ENCODE measurements at places on chromosomes 1 and 21.

DNA sequence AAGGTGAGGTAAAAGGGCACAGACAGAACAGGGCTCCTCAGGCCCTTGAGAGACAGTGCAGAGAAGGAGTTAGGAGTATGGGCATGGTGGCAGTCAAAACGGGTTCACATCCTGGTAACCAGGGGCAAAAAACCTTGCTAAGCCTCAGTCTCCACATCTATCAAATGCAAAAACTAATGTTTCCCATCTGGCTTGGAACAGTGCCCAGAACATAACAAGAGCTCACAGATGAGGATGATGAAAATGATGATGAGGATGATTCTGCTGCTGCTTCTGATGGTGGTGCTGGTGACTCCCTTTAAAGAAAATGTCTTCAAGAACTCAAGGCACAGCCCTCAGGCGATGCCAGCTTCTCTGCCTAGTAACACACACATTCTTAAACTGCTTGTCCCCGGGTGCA, 24.1 kb downstream of the HHIPL2 start:
- no peak for DNase-seq

GRCh38 chr1:27634177-27634984, 604 bp downstream of the FGR start:
- DNase-seq, result peak; percentile 64

GRCh38 chr1:231679109-231679508, 52.5 kb downstream of the DISC1 start:
- no peak for DNase-seq

- DNase-seq, result no peak
These were observed 76.3 kb downstream of the MEGF6 start for GRCh38 chr1:3534803-3535637.

GRCh38 chr1:189609167-189609566, 868.5 kb downstream of the BRINP3 start:
- no peak for DNase-seq

GRCh38 chr1:113684153-113684541, 75.1 kb downstream of the PHTF1 start:
- DNase-seq, result no peak

- DNase-seq, result no peak
These were observed 1.7 kb upstream of the KCNE2 start for GRCh38 chr21:34362136-34362444.

DNA sequence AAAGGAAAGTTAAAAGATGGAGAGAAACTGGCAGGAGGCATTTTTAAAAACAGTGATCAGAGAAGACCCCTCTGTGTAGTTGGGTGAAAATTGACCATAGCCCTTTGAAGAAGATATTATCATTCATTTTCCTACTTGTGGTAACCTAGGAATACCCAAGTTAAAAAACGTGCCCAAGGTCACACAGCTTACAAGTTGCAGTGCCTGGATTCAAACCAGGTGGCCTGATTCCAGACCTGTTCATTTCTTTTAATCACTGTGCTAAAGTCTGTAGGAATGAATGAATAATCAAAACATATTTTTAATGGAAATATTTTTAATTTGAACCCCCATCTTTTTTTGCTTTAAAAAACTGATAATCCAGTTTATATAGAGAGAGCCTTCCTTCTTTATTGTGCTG, 35.6 kb downstream of the MARK1 start:
- DNase-seq, result no peak

DNA sequence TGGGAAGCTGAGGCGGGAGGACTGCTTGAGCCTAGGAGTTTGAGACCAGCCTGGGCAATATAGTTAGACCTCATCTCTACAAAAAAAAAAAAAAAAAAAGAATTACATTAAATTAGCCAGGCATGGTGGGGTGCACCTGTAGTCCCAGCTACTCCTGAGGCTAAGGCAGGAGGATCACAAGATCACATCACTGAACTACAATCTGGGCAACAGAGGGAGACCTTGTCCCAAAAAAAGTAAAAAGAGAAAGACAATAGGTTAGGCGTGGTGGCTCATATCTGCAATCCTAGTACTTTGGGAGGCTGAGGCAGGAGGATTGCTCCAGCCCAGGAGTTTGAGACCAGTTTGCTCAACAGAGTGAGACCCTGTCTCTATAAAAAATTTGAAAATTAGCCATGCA, 130.3 kb downstream of the TIAM1 start:
- peak; percentile 32 for DNase-seq

GRCh38 chr1:198699167-198700015, 60.6 kb downstream of the PTPRC start:
- peak; percentile 77 for DNase-seq

DNA sequence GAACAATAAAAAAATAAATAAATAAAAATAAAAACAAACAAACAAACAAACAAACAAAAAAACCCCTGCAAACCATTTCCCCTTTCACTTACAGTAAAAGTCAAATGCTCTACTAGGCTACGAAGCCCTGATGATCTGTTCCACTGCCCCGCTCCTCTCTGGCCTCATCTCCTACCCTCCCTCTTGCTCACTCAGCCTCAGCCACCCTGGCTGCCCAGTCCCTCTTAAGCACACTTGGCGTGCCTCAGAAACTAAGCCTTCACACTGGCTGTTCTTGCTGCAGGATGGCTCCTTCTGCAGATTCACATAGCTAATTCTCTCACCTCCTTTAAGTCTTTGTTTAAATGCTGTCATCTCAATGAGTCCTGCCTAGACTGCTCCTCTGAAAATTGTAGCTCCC, 30.8 kb upstream of the UHMK1 start:
- DNase-seq, result no peak

DNA sequence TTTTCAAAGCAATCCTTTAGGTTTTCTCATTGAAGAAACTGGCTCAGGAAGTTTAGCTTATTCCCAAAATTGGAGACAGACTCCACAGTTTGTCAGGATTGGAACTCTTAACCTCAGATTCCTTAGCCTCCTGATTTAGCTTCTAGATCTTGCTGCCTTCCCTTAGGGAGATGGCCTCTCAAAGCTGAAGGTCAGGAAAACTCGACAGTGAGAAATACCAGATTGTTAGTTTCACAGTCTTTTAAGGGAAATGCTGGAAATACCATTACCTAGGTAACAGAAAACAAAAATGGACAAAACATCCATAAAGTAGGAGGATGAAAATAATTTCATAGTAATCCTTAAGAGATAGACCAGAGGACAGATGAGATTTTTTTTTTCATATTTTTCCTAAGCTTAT, 7.8 kb downstream of the RASAL2 start:
- DNase-seq, result no peak

GRCh38 chr1:46526691-46527291, 24.7 kb downstream of the KNCN start:
- DNase-seq, result no peak

DNA sequence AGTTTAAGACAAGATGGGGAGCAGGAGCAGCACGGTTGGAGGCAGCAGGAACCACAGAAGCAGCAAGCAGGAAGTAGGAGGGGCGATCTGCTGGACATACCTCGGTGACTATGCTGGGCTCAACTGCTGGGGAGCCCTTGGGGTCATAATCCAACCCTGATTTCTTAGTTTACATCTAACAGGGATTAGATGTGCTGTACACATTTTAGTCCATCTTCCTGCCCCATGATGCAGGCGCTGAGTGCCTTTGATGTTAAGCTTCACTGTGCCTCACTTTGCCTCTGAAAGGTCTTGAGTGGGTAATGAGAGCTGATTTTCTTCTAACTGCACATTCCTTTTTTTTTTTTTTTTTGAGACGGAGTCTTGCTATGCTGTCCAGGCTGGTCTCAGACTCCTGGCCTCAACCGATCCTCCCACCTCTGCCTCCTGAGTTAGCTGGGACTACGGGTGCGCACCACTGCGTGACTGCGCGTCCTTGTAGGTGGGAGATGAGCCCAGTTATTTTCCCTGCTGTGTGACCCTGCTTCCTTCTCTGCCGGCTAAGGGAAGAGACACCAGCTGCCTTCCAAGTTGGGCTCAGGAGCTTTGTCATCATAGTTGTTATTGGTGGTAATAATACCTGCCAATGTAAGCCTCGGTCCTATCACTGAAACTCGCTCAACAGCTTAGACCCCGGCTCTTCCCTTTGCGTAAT, 1.1 kb upstream of the RCAN3 start:
- peak; percentile 55 for DNase-seq

- no peak for DNase-seq
These were observed 6.2 kb upstream of the MMP23B start for GRCh38 chr1:1625824-1626206.

- no peak for DNase-seq
These were observed 17.9 kb downstream of the CSRP1 start for GRCh38 chr1:201488830-201489589.

DNA sequence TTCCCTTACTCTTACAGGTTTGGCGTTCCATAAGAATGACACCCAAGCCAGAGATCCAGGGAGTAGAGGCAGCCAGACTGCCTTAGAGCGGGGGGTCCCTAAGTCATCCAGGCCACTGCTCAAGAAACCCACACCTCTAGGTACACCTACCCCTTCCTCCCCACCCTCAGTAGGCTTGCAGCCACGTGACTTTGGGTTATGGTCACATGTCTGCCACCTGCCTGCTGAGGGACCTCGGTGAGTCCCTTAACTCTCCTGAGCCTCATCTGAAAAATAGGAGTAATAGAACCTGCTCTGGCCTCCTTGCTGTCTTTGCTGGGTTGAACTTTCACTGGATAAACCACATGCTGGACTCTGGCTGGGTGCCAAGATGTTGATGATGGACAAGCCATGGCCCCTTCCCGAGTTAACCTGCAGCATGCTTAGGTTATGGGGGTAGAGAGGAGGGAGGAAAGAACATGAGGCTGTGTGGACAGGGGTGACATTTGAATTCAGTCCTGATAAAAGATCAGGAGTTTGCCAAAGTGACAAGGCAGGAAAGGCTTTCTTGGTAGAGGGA, 4.5 kb downstream of the RPS6KA1 start:
- no peak for DNase-seq

DNA sequence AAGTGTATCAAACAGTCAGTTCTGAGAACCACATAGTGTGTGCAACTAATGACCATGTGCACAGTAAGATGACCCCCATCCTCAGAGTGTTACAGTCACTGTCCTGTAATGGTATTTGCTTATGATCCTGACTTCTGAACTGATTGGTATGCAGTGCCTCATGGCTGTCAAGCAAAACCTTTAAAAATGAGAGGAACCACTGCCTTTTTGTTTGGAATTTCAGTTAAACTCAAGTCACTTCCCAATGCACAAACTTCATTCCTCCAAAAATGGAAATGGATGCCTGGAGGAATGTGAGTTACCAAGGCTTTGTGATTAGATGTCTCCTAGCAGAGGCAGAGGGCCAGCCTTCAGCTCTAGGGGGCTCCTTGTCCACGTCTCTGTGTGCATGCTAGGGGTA, 10.5 kb downstream of the C1orf198 start:
- no peak for DNase-seq

GRCh38 chr21:38420140-38420539, 78.1 kb downstream of the ERG start:
- no peak for DNase-seq

GRCh38 chr1:59570524-59570923, 244.2 kb upstream of the HOOK1 start:
- peak; percentile 46 for DNase-seq

DNA sequence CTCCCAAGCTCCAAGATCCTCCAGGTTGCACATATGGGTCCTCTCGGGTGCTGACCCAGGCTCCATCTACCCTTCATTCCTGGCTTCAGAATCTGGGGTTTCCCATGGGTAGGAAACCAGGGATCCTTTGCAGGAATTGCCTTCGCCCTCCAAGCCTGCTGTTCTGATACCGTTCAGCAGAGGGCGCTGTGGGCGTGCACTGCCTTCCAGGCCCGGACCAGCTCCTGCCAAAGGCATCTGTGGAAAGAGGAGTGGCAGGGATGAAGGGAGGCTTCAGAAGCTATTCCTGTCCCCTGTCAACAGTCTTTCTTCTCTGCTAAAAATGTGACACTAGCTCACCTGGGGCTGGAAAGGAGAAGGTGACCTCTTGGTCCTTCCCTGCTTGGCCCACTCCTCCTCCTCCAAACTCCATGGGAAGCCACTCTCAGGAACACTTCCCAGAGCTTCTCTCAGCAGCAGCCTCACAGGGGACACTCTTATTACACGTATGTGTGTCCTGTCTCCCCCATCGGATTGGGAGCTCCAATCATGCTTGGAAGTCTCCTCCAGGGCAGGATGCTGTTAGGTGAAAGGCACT, 71.2 kb downstream of the VWA5B1 start:
- DNase-seq, result no peak

DNA sequence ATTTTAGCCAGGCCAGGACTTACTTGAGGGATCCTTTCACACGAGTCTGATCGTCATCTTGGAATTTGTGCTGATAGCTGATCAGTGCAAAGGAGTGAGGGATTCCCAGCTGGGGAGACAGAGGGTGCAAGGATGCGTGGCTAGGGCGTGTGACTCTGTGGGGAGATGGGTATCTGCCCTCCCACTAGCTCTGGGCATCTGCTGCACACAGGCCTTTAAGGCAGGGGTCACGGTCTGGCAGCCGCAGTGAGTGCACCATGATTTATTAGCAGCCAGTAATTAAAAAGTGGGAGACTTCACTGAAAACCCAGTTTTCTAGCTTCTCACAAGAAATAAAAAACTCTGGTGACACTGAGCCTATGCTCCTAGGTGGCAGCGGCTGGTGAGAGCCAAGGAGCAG, 20.4 kb downstream of the THAP3 start:
- no peak for DNase-seq

GRCh38 chr1:92934395-92935378, 26.6 kb downstream of the DIPK1A start:
- no peak for DNase-seq

- DNase-seq, result no peak
These were observed 430.9 kb upstream of the ADGRL2 start for GRCh38 chr1:81369833-81370232.

DNA sequence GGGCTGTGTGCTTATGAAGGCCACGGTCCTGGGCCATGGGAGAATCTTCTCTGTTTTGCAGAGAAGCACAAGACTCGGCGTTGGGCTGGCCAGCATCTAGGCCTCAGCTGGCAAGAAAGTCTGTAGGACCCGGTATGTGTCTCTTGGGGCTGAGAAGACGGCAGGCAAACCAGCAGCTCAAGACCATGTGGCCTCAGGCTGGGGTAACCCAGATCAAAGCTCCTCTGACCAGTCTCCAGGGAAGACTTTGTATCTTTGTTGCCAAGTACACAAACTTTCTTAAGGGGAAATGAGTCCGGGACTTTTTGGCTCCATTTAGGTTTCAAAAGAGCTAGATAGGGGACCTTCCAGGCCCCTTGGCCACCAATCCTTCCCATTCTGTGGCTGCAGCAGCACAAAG, 60.1 kb downstream of the PTP4A2 start:
- no peak for DNase-seq

DNA sequence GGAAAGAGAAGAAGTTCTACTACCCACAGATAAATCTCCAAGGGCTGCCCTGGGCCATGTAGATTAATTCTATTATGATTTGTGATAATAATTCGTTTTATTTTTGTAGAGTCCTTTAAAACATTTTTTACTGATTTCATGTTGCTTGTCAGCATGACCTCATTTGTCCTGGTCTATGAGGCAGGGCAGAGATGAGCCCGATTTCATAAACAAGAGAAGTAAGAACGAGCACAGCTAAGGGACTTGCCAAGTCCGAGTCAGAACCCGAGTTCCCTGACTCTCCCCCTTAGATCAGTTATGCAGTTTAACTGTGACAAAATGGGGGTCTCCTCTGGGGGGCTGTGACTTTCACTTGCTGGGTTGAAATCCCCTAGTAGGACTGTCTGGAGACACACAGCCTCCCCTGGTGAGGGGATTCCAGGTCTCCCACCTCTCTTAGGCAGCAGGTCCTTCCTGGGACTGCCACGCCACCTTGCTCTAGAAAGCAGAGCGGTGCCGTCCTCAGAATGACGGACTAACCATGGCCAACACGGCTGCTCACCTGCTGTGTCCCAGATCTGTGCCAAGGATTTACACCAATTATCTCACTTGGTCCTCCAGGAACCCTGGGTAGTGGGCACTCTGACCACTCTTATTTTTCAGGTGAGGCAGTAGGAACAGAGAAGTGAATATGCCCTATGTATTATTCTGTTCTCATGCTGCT, 31.0 kb upstream of the SOX13 start:
- no peak for DNase-seq

All from CD4-positive, alpha-beta T cell treated with Interleukin-12 subunit alpha and Interleukin-12 subunit beta, for 1 hour (primary cell).